NCI-H748 treated with DMSO at 0.1 percent for 48 hours (cell line): ENCODE measurements at places on chromosomes 1 and 21.

- DNase-seq = no peak
These were observed 31.2 kb downstream of the TSEN15 start for GRCh38 chr1:184082541-184083415.

- DNase-seq = no peak
These were observed 196.7 kb downstream of the LRRC40 start for GRCh38 chr1:70008660-70009059.

DNA sequence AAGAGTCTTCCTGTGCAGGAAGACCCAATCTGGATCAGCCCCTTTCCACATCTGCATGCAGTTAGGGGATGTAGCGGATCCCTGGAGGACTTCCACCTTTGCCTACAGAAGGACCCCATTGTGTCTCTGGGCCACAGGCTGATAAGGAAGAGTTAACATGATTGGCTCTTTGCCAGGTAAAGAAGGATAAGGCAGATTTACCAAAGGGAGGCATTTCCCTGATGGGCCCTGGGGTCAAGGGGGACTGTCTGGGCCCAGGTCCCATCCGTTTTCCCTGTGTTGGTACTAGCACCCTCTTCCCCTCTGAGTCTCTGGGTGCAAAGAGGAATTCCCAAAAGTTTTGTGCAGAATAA, 29.1 kb downstream of the SLC26A9 start:
- DNase-seq = no peak

DNA sequence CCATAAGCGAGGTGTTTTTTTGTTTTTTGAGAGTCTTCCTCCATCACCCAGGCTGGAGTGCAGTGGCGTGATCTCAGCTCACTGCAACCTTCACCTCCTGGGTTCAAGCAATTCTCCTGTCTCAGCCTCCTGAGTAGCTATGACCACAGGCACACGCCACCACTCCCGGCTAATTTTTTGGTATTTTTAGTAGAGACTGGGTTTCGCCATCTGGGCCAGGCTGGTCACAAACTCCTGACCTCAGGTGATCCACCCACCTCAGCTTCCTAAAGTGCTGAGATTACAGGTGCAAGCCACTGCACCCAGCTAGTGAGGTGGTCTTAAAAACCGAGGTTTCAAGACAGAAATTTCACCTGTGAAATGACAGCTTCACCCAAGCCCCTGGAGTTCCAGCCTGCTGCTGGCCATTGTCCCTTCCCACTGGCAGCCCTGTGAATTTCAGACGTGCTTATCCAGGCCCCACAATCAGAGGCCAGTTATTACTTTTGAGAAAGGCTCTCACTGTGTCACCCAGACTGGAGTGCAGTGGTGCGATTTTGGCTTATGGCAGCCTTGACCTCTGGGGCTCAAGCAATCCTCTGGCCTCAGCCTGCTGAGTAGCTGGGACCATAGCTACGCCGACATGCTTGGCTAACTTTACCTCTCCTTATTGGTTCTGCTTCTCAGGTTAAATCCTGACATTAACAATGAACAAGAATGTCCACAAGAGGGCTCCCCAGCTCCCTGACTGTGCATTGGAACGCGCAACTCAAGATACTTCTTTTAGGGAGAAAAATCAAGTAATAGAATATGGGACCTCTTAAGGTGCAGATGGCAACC, 19.4 kb downstream of the ENO1 start:
- no peak for DNase-seq

- no peak for DNase-seq
These were observed 64.0 kb downstream of the SLC9A1 start for GRCh38 chr1:27090911-27091310.

GRCh38 chr1:24704411-24705259, 40.6 kb upstream of the CLIC4 start:
- peak; percentile 16 for DNase-seq

- DNase-seq = no peak
These were observed 15.6 kb downstream of the RASAL2 start for GRCh38 chr1:178109348-178110143.

DNA sequence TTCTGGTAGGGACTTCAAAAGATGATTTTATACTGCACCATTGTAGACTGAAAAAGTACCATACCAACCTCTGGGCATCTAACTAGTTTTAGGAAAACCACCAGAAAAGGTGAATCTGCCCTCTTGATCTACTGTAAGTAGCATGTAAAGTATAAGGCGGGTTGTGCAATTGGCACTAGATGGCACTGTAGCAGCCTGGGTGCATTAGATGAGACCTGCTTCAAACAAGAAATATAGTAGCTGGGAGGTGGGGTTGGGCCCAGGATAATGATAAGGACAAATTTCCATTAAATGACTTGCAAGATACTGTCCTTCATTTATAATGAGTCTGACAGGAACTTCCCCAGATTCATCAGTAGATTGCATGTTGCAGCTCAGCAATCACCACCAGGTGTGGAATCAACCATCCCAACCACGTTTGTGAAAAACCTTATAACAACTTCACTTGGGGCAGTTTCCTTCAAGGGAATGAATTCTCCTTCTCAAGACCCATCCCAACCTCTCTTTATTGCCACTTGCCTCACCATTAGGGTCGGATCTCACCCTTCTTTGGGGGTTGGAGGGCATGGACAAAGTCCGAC, 37.3 kb upstream of the IL10 start:
- no peak for DNase-seq

- DNase-seq = no peak
These were observed 92.0 kb downstream of the STUM start for GRCh38 chr1:226640321-226641136.

DNA sequence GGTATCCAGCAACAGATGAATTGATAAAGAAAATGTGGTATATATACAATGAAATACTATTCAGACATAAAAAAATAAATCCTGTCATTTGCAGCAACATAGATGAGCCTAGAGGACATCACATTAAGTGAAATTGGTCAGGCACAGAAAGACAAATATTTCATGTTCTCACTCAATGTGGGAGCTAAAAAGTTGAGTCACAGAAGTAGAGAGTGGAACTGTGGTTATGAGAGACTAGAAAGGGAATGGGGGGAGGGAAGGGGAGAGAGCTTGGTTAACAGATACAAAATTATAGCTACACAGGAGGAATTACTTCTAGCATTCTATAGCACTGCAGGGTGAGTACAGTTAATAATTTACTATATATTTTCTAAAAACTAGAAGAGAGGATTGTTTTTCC, 37.1 kb upstream of the SERPINC1 start:
- no peak for DNase-seq

- no peak for DNase-seq
These were observed 517.8 kb upstream of the BEND5 start for GRCh38 chr1:49294539-49294938.

DNA sequence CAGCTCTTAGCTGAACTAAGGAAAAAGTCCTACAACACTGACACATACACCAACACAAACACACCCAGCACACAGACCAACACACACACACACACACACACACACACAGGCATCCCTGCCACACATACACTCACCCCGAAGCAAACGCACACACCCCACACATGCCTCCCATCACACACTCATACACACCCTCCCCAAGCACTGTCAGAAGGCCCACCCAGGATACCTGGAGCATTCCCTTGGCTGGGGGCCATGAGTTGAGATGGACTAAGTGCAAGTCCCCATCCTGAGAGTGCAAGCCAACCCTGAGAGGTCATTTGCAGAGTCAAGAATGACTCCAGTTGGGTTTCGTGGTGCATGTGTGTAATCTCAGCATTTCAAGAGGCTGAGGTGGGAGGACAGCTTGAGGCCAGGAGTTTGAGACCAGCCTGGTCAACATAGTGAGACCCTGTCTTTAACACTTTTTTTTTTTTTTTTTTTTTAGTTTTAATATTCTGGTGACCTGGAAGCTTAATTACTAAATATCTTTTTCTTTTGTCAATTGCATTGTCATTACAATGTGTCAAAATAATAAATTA, 117.3 kb downstream of the RHOU start:
- no peak for DNase-seq

DNA sequence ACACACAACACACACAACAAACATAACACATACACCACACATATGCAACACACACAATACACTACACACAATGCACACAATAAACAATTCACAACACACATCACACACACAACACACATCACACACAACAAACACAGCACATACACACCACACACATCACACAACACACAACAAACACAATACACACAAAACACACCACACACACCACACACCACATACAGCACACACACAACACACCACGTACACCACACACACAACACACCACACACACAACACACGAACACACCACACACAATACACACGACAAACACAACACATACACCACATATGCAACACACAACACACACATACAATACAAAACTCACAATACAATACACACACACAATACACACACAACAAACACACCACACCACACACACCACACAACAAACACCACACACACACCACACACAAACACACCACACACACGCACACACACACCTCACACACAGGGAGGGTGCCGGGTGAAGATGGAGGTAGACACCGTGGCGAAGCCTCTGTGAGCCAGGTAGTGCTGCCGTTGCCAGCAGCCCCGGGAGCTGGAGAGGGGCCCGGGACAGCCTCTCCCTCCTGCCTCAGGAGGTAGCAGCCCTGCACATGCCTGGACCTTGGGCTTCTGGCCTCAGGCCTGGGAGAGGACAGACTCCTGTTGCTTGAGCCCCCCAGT, 30.4 kb upstream of the C1orf174 start:
- DNase-seq = no peak

DNA sequence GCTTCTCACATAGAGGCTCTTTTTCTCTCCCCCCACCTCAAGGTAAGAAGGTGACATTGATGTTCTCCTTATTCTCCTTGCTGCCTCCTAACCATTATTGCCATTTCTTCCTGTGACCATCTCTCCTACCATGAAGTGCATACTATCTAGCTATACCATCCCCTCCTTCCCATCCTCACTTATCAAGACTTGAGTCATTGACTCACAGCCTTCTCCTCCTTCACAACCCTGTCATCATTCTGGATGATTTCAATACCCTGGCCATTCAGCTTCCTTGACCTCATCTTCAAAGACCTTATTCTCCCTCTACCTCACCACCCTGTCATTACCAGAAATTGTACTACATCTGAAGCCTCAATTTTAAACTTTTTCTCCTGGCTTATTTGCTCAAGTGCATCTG, 10.9 kb upstream of the HIPK1 start:
- no peak for DNase-seq

DNA sequence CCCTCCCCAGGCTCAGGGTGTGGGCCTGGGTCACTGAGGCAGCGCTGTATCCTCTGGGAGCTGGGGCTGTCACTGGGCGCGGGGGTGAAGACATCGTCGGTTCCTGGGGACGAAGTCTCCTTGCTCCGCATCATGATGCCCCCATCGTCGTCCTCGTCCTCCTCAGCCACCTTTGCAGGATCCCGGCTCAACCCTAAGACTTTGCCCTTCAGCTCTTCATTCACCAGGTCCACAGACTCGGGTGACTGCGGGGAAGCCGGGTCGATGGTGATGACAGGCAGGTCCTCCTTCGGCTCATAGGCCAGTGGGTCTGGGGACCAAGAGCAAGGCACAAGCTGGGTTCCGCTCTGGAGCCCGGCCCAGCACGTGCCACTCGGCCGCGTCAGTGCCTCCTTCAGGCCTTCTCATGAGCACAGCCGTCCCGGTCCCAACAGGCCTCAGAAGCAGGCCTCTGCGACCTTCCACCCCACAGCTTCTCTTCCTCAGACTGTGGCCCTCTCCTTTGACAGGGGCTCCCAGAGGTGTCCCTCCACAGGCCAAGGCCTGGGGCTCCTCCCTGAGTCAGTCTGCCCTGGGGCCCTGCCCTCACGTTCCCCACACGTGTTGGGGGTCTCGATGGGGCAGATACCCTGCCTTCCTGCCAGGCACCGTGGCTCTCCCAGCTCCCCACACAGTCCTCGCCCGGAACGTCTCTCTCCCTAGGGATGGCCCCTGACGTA, 54.4 kb downstream of the SLC9A1 start:
- no peak for DNase-seq

DNA sequence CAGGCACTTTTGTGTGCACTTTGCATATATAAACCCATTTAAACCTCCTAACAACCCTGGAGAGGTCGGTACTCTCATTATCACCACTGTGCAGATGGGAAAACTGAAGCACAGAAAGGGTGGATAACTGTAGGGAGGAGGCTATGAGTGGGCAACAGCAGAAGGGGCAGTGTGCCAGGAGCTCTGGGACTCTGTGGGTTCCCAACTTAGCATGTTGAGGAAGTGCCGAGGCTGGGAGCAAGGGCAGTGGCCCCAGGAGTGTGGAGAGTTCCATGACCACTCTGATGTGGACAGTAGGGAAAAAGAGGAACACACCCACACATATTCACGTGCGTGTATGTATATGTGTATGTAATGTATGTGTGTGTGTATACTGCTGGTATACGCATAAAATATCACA, 25.7 kb upstream of the KCNC4 start:
- DNase-seq = no peak

- DNase-seq = peak; percentile 5
These were observed at the start of gene THEMIS2 for GRCh38 chr1:27872059-27872801. Gene THEMIS2, plus strand, starts transcription at chr1:27872544. Its CDS starts 28 bp downstream, at chr1:27872572.

DNA sequence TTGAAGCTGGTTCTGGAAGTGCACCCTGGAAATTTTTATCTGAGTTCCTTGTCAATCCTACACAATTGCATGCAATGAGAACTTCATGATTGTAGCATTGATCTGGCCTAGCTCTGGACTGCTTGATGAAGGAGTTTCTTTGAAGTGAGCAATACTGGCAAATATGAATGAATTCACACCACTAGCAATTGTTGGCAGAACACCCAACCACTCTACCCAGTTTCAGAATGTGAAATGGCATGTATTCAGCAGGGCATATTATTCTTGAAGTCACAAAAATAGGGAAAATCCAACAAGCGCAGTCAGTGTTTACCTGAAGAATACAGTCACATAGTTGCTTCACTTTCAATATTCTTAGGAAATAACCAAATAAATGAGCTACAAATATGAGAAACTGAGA, 57.3 kb downstream of the RGS5 start:
- DNase-seq = no peak

DNA sequence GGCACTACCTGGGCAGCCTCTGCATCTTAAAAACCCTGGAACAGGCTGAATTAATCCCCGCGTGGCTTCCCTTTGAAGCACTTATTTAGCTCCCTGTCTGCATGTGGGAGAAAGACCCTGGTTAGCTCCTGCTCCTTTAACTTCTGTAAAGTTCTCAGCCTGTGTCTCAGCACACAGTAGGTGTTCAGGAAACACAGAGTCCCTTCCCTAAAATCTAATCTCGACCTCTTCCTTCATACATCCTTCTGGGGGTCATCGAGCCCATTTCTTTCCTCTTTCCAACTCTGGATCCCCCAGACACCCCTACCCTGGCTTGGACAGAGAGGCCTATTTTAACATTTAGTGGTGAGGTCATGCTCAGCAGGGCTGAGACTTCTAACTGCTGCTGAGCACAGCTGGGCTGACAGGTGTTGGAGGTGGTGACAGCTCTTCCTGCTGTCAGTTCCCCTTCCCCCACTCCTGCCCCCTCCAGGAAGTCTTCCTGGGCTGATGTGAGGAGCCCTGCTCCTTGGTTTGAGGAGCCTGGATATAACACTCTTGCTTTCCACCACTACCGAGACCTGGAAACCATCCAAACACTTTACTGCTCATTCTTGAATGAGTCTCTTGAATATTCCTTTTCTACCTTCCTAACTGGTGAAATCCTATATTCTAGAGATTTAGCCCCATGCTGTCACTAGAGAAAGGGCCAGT, 5.3 kb downstream of the E2F2 start:
- DNase-seq = peak; percentile 10

- DNase-seq = no peak
These were observed 917.6 kb downstream of the NCAM2 start for GRCh38 chr21:21915816-21916215.

GRCh38 chr1:192639607-192640368, 3.8 kb downstream of the RGS13 start:
- DNase-seq = no peak
